Stimulated activated effector memory CD8-positive, alpha-beta T cell treated with anti-CD3 and anti-CD28 coated beads, Interleukin-12 subunit alpha, Interleukin-12 subunit beta, amount 100 ng/mL, for 72 hours (primary cell): ENCODE measurements at places on chromosomes 12 and 14.

DNA sequence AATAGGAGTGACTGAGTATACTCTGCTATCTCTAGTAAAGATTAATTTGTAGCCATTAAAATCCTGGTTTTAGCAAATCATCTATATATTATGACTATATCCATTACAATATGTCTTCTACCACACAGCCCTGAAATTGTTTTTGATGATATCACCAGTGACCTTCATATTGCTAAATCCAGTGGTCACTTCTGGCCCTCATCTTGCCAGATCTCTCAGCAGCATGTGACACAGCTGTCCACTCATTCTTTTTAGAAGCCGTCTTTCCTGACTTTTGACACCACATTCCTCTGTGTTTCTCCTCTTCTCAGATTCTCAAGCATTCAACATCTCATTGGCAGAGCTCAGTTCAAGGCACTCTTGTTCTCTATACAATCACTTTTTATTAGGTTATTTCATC, 54.9 kb downstream of the CPNE8 start:
- DNase-seq, result no peak

DNA sequence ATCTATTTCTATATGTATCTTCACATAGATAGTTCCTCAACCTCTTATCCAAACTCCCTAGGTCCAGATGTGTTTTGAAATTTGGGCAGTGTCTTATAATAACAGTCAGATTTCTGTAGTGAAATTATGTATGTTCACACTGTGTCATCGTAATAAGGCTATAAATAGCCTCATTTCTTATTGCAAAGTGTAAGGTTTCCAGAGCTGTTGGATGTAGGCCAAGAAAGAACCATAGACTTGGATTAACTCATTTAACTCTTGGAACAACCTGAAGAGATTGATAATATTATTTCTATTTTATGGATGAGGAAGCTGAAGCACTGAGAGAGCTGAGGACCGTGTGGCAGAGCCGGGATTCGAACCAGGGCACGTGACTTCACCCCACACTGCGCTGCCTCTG, 49.0 kb upstream of the PIWIL1 start:
- DNase-seq, result no peak

DNA sequence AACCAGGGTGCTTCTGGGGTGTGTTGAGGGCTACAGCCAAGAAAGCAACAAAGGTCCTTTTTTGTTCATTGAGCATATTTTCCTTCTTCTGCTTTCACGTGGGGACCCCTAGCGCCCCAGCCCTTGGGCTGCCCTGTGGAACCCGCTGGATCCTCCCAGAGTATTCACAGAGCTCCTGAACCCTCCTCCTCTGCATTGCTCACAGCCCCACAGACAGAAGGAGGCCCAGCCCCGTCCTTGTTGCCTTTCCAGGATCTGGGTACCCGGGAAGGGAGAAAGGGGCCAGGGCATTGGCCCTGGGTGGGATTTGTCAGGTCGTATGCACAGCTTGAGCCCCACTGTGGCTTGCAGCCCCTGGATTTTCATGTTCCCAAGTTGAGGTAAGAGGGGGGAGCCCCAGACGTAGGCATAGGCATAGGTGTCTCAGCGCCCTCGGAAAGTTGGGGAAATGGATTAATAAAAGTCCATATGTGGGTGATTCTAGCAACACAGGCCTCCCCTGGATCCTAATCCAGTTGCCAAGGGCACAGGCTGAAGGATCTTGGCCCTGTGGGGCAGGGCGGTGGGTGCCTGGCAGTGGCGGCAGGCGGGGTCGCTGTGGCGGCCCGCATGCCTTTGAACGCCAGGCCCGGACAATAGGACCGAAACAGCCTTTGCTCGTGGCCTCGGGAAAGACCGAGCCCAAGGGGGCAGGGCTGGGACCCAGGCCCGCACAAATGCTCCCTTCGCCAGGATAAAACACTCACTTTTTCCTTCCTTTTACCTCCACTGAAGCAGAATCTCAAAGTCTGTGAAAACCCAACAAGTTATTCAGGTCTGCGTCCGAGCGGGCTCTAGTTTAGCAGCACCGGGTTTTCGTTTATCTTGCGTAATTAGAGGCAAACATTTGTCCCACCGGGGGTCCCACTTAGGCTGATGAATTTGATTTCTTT, 3.0 kb upstream of the HOXC10 start:
- DNase-seq, result no peak

- DNase-seq, result no peak
Observed at GRCh38 chr12:53966085-53966384, 6.9 kb upstream of the HOXC11 start.

- no peak for DNase-seq
Observed at GRCh38 chr14:85530626-85531025, 682 bp downstream of the FLRT2 start.
